ENCODE measurements at places on chromosomes 1 and 21.
A peak's percentile ranks its signal among the peaks of the same experiment; 100 is the strongest.

DNA sequence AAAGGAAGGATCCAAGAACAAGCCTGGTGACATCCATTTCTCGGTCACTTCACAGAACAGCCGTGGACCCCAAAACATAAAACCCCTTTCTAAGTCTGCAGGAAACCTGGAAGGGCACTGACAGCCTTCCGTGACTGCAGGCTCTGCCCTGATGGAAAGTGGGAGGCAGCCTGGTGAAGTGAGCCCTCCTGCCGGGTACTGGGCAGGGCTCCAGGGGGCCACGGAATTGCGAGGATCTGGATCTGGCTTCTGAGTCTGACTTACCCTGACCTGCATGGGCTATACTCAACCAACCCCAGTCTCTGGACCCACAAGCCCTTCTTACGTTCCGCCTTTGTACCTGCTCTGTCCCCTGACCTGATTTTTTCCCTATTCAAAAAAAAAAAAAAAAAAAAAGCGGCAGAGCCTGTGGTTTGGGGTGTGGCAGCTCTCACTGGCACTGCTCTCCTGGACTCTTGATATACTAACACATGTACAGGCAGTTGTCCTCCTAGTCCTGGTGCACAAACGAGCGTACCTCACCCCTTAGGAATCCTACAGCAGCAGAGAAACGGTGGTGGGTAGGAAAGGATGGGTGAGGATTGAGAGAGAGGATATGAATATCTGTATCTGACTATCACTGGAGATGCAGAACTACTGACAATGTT is 82.9 kb downstream of the BEND5 start:
- H3K27me3 ChIP-seq, result peaks cover 25% of the 10 kb centered on the region
- no peaks in the 10 kb centered on the region for H3K36me3 ChIP-seq
- no peak overlapping the region for H3K4me3 ChIP-seq
- peak; percentile 28 for DNase-seq

DNA sequence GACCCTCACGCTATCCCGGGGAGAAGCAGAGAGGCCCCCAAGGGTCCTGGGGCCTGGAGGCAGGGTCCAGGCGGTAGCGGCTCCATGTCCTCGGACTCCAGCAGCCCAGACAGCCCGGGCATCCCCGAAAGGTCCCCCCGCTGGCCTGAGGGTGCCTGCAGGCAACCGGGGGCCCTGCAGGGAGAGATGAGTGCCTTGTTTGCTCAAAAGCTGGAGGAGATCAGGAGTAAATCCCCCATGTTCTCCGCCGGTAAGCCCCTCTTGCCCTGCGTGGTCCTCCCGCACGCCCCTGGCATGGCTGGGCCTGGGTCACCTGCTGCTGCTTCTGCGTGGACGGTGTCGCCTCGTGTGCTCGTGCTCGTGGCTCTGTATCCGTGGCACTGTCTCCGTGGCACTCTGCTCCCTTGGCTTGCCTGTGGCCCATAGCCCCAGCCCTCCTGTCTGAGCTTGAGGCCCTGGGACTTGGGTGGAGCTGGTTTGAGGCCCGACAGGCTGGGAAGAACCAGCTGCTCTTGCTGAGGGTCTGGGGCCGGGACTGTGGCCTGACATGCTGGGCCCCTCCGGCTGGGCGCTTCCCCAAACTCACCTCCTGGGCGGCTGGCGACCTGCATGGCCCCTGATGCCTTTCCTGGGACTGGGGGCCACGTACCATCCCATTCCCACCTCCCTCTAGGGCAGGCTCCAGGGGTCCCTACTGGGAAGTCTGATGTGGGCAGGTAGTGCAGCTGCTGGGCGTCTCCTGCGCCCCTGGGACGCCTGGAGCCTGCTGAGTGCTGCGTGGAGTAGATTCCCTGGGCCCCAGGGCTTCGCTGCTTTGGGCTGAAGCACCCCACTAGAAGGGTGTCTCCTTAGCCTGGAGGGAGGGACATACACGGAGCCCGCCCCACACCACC is 23.5 kb downstream of the PANK4 start:
- no peak for DNase-seq
- H3K27ac ChIP-seq, result no peak overlapping the region
- H3K4me3 ChIP-seq, result no peak overlapping the region
- H3K27me3 ChIP-seq, result peaks cover 47% of the 10 kb centered on the region
- H3K4me1 ChIP-seq, result peaks cover 5% of the 10 kb centered on the region

GRCh38 chr1:71949681-71950080 is 332.7 kb downstream of the NEGR1 start:
- no peak overlapping the region for H3K4me3 ChIP-seq
- no peak overlapping the region for H3K27ac ChIP-seq
- no peaks in the 10 kb centered on the region for H3K27me3 ChIP-seq
- no peak for DNase-seq
- no peaks in the 10 kb centered on the region for H3K36me3 ChIP-seq
- no peaks in the 10 kb centered on the region for H3K4me1 ChIP-seq

DNA sequence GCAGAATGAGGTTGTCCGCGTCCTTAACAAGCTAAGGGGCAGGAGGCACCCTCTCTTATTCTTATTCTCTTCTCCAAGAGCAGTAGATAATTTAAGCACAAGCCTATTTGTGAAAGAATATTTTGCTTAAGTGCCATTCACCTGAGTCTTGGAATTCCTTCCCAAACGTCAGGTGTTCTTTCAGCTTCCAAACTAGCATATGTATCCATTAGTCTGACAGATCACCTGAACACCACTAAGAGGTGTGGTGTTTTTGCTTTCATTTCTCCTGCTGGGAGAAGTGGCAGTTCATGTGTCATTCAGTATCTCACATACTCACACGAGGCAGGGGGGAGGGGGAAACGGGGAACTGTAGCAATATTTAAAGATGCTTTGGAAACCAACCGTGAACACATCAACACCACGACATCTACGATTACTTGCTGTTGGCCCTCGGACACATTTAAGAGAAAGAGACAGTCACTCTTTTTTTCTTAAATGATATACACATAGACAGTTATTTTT is 45.5 kb upstream of the RBM15 start:
- H3K4me1 ChIP-seq, result peaks cover 7% of the 10 kb centered on the region
- H3K27ac ChIP-seq, result no peak overlapping the region
- H3K4me3 ChIP-seq, result no peak overlapping the region
- no peak for DNase-seq
- no peaks in the 10 kb centered on the region for H3K36me3 ChIP-seq

GRCh38 chr1:200036619-200037270 is 9.2 kb downstream of the NR5A2 start:
- no peaks in the 10 kb centered on the region for H3K36me3 ChIP-seq
- no peak overlapping the region for H3K27ac ChIP-seq
- no peak overlapping the region for H3K4me3 ChIP-seq
- no peak for DNase-seq

DNA sequence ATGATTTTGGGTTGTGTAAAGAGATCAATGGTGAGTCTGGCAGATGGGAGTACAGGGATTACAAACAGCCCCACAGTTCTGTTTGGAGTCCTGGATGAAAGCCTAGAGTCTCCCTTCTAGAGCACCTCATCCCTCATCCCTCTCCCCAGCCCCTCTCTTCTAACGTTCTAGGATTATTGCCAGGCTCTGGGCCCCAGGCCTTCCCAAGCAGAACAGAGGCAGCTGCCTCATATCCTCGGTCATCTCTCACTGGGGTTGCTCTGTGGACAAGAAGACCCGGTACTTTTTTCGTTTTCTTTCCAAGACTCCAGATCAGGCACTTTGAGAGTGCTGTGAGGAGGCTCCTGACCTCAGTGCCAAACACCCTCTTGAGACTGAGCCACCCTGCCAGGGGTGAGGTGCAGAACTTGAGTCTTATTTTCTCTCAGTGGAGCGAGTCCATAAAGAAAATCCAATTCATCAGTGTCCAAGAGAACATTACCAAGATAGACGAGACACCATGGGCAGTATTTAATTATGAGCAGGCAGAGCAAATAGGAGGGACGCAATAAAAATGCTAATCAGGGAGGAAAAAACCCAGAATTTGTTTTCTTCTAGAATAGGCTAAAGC is 17.1 kb upstream of the KCND3 start:
- DNase-seq, result no peak
- H3K4me3 ChIP-seq, result no peak overlapping the region
- no peaks in the 10 kb centered on the region for H3K36me3 ChIP-seq
- H3K27me3 ChIP-seq, result peaks cover 10% of the 10 kb centered on the region

DNA sequence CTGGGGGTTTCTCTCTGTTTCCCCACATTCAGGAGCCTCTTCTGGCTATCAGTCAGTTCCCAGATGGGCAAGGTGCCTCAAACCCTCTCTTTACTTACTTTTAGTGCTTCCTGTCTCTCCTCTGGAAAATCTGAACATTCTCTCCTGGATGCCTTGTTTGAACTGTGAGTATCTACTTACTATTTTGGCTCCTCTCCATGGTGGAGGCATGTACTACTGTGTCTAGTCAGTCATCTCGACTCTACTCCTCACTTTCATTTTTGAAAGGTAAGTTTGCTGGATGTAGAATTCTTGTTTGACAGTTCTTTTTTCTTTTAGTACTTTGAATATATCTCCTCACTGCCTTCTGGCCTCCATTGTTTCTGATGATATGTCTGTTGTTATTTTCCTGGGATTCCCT is 70.9 kb upstream of the FAM78B start:
- no peak overlapping the region for H3K4me3 ChIP-seq
- no peak overlapping the region for H3K27ac ChIP-seq

- no peaks in the 10 kb centered on the region for H3K27me3 ChIP-seq
- no peak overlapping the region for H3K27ac ChIP-seq
- H3K4me1 ChIP-seq, result no peaks in the 10 kb centered on the region
Measured at GRCh38 chr1:230816018-230816417, 52.3 kb downstream of the C1orf198 start.

DNA sequence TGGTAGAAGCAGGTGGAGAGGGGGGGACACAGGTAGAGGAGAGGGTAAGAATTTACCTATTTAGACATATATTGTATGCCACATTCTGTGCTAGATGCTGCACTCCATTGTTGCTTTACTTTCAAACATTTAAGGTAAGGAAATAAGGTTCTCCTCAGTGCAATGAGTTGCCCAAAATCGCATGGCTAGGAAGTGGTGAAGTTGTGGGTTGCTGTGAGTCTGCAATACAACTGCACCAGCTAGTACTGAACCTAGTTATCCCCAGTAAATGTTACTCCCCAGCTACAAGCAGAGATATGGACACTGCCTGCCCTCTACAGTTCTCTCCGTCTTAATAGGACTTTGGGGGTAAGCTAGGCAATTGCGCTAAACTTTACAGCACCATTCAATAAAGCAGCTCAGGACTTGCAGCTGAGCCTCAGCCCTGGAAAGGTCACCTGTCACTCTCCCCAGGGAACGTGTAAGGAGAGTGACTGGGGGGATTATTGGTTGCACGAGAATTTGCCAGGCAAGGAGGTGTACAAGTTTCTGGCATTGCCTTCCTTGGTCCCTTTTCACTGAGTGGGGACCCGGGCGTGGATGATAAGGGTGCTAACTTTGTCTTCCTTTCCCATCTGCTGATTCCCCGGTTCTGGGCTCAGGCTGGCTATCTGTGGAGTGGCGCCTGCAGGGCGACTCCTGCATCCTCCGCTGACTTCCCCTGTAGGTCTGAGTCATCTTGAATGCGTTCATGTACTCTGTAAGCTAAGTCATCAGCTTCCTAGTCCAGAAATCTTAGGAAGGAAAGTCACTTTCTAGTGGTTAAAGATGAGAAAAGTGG is 71.3 kb upstream of the CNTN2 start:
- H3K4me3 ChIP-seq, result no peak overlapping the region
- H3K27me3 ChIP-seq, result peaks cover 13% of the 10 kb centered on the region
- no peaks in the 10 kb centered on the region for H3K36me3 ChIP-seq
- no peak overlapping the region for H3K27ac ChIP-seq

GRCh38 chr1:216005916-216006315 is 417.3 kb downstream of the USH2A start:
- no peak for DNase-seq
- H3K27ac ChIP-seq, result no peak overlapping the region
- H3K27me3 ChIP-seq, result no peaks in the 10 kb centered on the region

GRCh38 chr1:229859026-229859425 is 208.0 kb upstream of the GALNT2 start:
- DNase-seq, result no peak
- no peak overlapping the region for H3K4me3 ChIP-seq
- H3K4me1 ChIP-seq, result no peaks in the 10 kb centered on the region
- H3K36me3 ChIP-seq, result no peaks in the 10 kb centered on the region
- no peaks in the 10 kb centered on the region for H3K27me3 ChIP-seq

GRCh38 chr1:192913683-192914082 is 104.8 kb downstream of the RGS2 start:
- no peak for DNase-seq
- no peaks in the 10 kb centered on the region for H3K36me3 ChIP-seq
- H3K4me1 ChIP-seq, result no peaks in the 10 kb centered on the region
- H3K27me3 ChIP-seq, result no peaks in the 10 kb centered on the region
- no peak overlapping the region for H3K4me3 ChIP-seq

- no peaks in the 10 kb centered on the region for H3K4me1 ChIP-seq
- H3K4me3 ChIP-seq, result no peak overlapping the region
- peak; percentile 34 for DNase-seq
- no peak overlapping the region for H3K27ac ChIP-seq
- H3K36me3 ChIP-seq, result peaks cover 26% of the 10 kb centered on the region
Measured at GRCh38 chr1:184691719-184692324, 62.8 kb downstream of the EDEM3 start.

Measured in large intestine (tissue), 12 donors.